ENCODE measurements at places on chromosomes 3 and 15. TPM values are rescaled to one million over a fixed set of nuclear protein-coding genes. Genes with fewer than 3 reads are reported as not detected.

- no peak for DNase-seq
Measured at GRCh38 chr3:86618706-86619105, 372.2 kb downstream of the VGLL3 start.

DNA sequence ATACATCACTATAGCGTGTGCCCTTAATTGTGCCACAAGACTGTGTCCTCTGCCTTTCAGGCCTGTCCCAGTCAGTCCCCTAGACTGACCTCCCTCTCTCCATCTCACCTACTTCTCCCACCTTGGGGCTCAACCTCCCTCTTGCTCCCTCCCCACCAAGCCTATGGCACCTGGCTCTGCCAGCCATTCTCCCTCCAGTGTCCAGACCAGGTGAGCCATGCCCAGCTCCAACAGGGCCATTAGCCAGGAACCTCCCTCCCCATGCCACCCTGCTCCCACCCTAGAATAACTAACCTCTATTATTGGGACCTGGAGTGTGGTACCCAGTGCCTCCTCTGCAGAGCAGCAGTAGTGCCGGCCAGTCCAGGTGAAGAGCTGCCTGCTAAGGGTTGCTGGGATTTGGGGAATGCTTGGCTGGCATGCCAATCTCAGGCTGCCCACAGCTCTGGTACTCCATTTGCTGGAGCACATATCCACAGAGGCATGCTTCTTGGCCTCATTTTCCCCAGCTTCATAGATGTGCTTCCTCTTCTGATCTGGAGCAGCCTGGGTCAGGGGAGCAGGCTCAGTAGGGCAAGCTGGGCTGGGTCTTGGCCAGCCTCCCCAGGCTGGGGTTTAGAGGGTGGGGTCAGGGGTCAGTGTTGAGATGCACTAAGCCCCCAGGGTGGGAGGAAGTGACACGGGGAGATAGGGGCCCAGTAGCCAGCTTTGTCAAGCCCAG, 38.8 kb downstream of the SAXO2 start:
- DNase-seq = peak; percentile 68

GRCh38 chr15:65077981-65078352, 1.4 kb downstream of the KBTBD13 start:
- DNase-seq = peak; percentile 87

DNA sequence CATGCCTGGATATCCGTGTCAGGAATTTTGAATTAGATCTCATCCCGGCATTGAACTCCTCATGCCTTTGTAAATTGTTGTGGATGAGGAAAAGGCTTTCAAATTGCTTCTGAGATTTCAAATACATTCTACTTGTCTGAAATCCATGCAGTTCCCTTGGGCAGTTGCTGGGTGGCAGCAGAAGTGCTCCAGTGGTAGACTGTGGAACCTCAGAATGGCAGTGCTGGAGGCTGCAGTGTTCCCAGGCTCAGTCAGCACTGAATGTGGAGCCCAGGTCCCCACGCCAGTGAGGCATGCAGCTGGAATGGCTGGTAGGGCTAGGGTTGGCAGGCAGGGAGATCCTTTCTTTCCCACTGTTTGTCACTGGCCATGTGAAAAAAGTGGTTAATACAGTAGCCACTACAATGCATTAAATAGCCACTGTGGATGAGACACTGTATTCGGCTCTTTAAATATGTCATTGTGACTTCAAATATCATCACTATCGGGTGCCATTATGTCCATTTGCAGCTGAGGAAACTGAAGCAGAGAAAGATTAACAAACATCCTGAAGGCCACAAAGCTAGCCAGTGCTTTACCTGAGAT, 98.6 kb downstream of the TPRG1 start:
- no peak for DNase-seq

DNA sequence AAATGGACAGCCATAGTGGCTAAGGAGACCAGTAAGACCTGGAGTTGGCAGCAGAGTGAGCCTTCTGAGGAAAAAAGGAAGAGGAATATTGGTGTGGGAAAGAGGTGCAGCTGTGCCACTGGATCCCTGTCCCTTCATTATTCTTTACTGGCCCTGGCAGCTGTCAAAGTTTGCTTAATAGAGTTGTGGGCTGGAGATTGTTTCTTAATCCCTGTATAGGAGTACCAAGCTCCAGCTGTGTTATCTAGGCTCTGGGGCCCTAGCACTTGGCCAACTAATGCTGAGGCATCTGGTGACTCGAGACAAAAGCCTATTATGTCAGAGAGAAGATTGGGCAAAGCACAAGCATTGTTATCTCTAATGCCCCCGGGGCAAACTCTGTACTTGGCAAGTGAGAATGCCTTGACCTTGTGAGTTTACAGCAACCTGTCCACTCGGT, 61.4 kb downstream of the ZNF609 start:
- no peak for DNase-seq

GRCh38 chr3:25478964-25479726, 51.1 kb downstream of the RARB start:
- DNase-seq = no peak

GRCh38 chr3:98519351-98519750, 3.4 kb downstream of the CLDND1 start:
- no peak for DNase-seq

DNA sequence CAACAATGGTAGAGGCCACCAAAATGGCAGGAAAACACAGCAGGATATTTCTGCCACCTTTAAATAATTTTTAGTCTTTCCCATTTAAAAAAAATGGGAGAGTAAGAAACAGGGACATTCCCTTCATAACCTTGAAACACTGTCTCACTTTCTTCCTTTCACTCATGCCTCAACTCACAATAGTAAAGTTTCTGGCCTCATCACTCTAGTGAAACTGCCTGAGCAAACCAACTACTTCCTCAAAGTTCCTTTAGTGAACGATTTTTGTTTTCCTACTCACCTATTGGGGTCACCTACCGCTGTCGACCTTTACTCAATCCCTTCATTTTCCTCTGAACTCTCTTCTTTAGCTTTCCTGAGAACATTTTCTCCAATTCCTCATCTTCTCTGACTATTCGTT, 33.0 kb downstream of the SHC4 start:
- no peak for DNase-seq

DNA sequence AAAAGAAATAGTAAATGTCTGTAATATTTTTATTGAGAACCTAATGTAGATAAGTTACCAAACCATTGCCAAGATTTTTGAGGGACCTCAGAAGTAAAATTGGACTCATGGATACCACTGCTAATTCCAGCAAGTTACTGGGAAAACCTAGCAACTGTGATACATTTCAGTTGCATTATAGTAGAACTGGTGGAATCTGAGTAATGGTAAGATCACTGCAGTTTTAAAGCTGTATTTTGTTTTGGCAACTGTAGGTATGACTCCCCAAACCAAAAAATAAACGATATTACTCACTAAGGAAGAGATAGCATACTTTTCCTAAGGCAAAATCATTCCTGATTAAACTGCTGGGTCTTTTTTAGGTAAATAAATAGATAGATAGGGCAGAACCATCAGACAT, 54.0 kb downstream of the ARMC8 start:
- DNase-seq = no peak

GRCh38 chr3:121793078-121793477, 41.8 kb downstream of the IQCB1 start:
- no peak for DNase-seq

DNA sequence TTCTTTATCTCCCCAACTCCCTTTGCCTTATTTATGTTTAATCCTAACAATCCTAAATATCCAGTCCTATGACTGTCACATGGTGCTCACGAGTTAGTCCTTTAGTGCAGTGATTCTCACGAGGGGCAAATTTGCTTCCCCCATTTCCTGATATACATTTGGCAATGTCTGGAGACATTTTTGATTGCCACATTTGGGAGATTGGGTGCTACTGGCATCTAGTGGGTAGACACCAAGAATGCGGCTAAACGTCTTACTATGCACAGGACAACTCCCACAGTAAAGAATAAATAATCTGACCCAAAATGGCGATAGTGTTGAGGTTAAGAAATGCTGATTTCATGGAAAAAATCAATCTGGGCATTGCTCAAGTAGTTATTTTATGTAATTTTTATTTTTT, 466.5 kb downstream of the ROBO2 start:
- DNase-seq = no peak

DNA sequence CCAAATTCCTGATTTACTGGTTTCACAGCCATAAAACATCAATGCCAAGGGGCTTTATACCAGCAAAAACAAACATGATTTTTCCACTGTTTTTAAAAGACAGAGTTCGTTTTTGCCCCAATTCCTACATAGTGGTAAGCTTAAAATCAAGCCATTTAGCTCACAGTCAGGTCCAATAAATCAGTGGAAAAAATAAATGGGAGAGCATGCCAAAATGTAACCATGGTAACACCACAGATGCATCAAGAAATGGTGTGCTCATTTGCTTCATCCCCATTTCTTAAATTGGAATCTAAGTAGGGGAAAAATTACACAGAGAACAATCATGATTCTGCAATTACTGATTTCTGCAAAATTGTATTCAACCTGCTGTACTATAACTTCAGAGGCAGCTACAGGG, 418.8 kb downstream of the MAGI1 start:
- no peak for DNase-seq

GRCh38 chr15:44347495-44347894, 59.0 kb downstream of the GOLM2 start:
- DNase-seq = no peak

- DNase-seq = no peak
Measured at GRCh38 chr3:120130656-120131055, 36.4 kb upstream of the GSK3B start.

DNA sequence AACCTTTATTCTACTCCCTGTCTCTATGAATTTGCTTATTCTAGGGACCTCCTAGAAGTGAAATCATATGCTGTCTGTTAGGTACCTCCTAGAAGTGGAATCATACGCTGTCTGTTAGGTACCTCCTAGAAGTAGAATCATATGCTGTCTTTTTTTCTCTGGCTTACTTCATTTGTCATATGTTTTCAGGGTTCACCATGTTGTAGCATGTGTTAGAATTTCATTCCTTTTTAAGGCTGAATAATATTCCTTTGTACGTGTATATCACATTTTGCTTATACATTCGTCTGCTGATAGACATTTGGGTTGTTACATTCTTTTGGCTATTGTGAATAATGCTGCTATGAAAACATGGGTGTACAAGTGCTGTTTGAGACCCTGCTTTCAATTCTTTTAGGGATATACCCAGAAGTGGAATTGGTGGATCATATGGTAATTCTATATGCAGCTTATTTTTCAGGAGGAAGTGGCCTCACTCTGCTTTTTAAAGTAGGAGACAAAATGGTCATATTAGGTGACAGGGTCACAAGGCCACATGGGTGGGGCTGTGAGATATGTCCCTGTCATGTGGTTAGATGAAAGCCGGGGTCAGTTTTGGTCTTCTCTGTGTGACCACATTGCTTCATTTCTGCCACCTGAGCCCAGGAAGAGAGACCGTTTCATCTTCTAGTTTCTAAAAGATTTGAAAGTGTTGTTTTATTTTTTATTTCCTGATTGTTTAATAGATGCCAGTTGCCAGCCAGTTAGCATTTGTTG, 76.7 kb downstream of the FLNB start:
- DNase-seq = no peak

Gene PROS1
- 32.9 TPM for total RNA-seq

Gene PPARG
- total RNA-seq = 15.4 TPM

Gene KY
- total RNA-seq = 3.2 TPM

Gene GOLGA8J
- total RNA-seq = not detected

Gene SNTN
- total RNA-seq = not detected

Gene CHST13
- total RNA-seq = 0.86 TPM

Gene SYNPR
- total RNA-seq = not detected

Gene SPATA16
- not detected for total RNA-seq

Gene GRIP2
- total RNA-seq = 3.7 TPM

Gene CCR9
- total RNA-seq = not detected

Gene GOLGA8K
- 3.2 TPM for total RNA-seq

All from posterior vena cava (tissue), 2 donors.